ENCODE measurements at places on chromosomes 16 and 17.

- DNase-seq, result no peak
These were observed 192.9 kb upstream of the C17orf78 start for GRCh38 chr17:37182786-37183465.

DNA sequence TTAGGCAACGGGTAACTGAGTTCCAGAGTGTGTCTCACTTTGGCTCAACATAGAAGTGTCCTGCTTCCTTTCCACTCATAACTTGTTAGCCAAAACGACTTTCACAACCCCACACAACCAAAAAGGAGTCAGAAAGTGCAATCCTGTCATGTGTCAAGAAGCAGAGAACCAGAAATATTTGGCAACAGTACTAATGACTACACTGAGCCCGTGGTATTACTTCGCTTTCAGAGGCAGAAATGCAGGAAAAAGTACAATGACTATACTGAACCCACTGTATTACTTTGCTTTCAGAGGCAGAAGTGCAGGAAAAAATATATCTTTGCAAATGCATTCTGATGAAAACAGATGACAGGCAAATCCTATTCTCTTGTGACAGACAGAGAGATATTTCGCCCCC lies 484.6 kb downstream of the KIF2B start:
- no peak for DNase-seq

- no peak for DNase-seq
These were observed 127.9 kb upstream of the MON1B start for GRCh38 chr16:77062878-77063675.

GRCh38 chr17:1764284-1764683 lies 2.4 kb downstream of the SERPINF1 start:
- DNase-seq, result no peak

DNA sequence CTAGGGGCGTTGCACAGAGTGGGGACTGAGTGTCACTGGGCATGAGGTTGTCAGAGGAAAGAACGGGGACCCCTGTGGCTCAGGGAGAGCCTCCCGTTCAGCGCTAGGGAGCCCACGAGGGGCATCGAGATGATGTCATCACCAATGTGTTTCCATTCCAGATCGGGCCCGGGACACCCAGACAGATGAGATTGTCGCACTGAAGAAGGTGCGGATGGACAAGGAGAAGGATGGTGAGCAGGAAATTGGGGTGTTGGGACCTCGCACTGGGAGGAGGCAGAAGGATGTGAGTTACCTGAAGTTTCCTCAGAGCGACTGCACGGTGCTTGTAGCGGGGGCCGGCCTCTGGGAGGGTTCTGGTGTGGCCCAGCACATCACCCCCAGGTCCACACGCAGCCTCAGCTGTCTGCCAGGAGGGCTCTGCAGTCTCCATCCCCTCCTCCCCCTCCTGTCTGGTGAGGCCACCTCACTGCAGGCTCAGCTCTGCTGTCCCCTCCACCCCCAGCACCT lies 4.0 kb downstream of the CDK10 start:
- DNase-seq, result no peak

DNA sequence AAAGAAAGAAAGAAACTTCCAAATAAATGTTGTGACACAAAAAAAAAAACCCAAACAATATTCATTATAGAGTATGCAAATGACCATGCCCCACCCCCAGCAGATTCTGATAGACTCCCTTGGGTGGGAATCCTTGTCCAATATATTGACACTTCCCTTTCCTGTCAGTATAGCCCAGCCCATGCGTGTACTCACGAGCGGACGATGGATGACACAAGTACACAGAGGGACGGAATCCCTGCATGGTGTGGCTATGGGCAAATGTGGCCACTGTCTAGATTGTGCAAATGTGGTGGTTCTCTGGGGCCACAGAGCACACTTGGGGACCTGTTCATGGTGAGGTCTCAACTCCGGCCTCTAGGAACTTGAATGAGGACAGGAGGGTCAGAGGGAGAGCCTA lies 3.1 kb downstream of the RAB37 start:
- no peak for DNase-seq

- DNase-seq, result no peak
These were observed 36.1 kb upstream of the ERCC4 start for GRCh38 chr16:13883881-13884280.

GRCh38 chr17:57465610-57466009 lies 209.3 kb downstream of the MSI2 start:
- no peak for DNase-seq

DNA sequence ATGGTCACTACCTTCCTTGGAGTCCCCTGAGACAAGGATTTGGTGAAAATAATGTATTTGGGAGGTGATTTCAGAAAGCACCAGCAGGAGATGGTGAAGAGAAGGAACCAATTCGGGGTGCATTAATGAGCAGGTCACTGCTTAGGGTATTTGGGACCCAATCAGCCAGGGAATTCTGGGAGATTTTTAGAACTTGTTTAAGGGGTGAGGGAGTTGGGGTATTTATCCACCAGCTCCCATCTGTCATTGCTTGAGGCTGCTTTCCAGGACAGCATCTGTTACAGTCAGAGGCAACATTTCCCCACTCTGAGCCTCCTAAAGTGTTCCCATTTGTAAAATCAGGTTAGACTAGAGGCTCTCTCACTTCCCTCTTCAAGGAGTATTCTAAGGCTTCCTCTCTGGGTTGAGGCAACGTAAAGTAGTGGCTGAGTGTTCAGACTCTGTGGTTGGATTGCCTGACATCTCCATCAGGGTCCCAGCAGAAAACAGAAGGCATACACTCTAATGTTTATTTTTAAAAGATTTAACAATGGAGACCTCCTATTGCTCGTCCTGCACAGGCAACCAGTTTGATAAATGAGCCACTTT lies 60.9 kb downstream of the CLEC19A start:
- no peak for DNase-seq

- peak; percentile 95 for DNase-seq
These were observed 67.0 kb downstream of the CENPV start for GRCh38 chr17:16286009-16286946.

DNA sequence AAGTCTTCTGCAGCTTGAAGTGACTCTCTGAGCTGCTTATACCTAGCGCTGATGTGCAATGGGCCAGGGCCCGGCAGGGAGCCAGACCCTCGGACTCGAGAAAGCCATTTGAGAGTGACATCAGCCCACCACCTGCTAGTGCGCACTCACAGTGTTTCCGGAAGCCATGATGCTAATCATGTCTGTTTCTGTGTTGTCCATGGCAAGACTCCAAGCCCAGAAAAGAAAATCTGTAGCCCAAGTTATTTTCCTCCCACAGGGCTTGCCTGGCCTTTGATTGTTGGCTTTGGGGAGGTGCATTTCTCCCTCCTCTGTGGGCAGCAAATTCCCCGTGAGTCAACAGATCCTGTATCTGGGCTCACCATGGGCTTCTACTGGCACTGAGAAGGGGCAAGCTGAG lies 1.8 kb upstream of the CDRT4 start:
- DNase-seq, result no peak

GRCh38 chr17:79627766-79628690 lies 17.2 kb upstream of the RBFOX3 start:
- DNase-seq, result no peak

- DNase-seq, result no peak
These were observed 3.3 kb downstream of the TRPV2 start for GRCh38 chr17:16418685-16419068.

DNA sequence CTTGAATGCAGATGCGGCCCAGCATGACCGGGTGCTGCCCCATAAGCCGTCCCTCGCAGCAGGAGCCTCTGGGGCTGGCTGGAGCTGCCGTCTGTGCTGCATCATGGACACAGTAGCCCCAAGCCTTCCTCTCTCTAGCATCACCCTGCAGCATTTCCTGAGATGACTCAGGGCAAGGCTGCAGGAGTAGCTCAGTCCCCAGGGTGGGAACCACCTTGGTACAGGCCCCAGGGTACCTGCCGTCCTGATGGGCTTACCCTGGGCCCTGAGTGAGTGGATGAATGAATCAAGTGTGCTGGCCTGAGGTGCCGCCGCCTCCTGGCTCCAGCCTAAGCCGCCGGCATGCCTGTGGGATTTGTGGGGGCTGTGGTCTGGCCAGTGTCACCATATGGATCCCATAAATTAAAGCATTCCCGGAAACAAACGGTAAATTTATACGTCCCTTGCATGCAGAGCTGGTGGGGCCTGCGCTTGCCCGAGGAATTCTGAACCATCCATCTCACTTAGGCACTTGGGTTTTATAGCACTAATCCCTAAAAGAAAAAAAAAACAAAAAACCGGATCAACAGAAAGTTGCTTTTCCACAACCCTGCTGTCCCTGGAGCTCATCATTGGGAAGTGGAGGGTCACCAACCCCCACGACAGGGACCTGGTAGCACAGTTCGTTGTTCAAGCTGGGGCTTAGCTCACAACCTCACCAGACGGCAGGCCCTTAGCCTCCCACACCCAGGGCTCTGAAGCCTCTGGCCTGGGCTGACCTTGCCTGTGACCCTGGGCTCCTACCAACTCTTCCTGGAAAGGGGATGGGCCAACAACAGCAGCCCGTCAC lies 242.6 kb upstream of the CIBAR2 start:
- DNase-seq, result no peak

GRCh38 chr16:3027983-3028715 lies 4.3 kb downstream of the THOC6 start:
- no peak for DNase-seq

DNA sequence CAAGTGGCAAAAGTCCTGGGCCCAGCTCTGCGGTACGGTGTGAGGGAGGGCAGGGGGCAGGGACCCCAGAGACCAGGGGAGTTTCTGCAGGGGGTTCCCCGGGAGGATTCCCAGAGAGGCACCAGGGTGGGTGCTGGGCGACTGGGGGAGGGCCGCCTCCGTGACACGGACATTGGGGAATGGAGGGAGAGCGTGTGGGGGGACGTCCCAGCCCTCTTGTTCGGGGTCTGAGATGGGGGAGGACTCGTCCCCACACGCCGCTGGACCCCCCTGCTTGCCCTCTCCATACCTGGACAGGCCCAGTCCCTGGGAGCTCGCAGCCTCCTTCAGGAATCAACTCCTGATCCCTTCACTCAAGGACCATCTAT lies 26.3 kb upstream of the C1QTNF8 start:
- no peak for DNase-seq

DNA sequence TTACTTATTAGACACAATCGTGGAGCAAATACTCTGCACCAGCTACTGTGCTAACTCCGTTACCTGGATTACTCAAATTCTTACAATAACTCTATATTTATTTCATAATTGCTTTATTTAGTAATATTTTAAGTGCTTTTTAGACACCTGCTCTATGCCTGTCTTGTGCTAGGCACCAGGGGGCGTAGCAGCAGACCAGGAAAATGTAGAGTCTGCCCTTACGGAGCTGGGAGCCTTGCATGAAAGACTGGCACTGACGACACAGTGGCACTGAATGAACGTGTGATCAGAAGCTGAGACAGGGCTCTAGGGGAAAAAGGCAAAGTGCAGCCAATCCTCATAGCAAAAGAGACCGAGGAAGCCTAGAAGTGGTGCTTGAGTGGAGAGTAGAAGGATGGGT lies 486.5 kb downstream of the CDH13 start:
- no peak for DNase-seq

DNA sequence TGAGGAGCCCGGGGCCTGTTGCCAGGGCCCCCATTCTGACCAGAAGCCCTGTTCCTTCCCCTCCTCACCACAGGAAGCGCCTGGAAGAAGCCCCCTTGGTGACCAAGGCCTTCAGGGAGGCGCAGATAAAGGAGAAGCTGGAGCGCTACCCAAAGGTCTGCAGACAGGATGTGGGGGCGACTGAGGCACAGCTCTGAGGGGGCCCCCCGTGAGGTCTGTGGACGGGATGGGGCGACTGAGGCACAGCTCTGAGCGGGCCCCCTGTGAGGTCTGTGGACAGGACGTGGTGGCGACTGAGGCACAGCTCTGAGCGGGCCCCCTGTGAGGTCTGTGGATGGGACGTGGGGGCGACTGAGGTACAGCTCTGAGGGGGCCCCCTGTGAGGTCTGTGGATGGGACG lies 13.3 kb downstream of the CENPX start:
- DNase-seq, result no peak

GRCh38 chr17:63042256-63042812 lies 76.3 kb downstream of the TANC2 start:
- DNase-seq, result no peak

DNA sequence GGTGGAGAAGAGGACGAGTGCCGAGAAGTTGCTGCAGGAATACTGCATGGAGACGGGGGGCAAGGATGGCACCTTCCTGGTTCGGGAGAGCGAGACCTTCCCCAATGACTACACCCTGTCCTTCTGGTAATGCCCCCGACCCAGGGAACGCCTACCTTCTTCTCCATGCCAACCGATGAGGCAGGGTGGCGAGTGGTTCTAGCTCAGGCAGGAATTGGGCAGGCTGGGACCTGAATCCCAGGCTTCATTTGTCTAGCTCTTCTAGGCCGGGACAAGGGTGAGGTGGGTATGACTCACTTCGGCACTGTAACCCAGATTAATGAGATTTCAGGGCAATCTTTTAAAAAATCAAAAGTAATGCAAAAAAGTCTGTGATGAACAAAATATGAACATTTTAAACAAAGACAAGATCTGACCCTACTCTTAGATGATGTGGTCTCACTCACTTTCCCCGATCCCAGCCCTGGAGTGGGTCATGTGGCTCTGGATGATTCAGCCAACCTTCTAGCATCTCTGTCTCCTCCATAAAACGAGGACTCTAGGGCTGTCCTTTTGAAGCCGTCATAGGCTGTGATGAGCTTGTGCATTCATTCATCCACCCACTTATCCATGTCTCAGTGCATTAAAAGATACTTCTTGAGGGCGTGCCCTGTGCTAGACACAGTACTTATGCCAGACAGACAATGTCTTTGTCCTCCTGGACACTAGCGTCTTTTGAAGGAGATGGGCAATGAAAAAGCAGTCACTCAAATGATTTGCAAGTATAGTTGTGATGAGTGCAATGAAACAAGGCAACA lies 102.6 kb downstream of the SDR42E1 start:
- DNase-seq, result no peak

GRCh38 chr16:53355064-53355463 lies 79.2 kb upstream of the RBL2 start:
- no peak for DNase-seq

GRCh38 chr16:9610727-9611126 lies 519.3 kb downstream of the HAPSTR1 start:
- no peak for DNase-seq

GRCh38 chr17:46141645-46142044 lies 51.6 kb downstream of the KANSL1 start:
- DNase-seq, result no peak

GRCh38 chr17:7217113-7217987 lies 2.3 kb downstream of the DLG4 start:
- no peak for DNase-seq

DNA sequence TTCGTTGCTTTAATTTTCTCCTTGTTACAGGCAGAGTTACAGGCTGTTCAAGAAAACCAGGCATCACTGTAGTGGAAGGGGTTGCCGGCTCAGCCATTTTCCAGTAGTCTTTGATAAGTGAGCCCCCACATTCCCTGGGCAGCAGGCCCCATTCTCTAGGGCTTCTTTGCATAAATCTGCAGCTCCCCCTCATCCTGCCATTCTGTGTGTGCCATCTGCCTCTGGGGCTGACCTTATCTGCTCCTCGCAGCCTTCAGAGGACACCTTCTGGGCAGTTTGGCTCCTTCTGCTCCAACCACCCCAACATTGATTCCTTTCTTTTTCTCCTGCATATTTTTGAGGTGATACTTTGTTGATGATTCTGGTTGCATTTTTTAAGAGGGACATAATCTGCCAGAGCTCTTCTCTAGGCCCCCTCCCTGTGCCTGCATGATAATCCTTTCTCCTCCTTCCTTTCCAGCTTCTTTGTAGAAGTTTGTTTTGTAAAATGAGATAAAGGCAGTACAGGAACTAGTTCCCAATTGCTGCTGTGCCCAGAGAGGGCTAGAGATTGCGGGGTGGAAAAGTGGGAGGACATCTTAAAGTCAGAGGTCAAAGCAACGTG lies 17.1 kb downstream of the RND2 start:
- no peak for DNase-seq

GRCh38 chr16:19837331-19837980 lies 47.2 kb downstream of the GPRC5B start:
- DNase-seq, result no peak

Data from kidney epithelial cell (primary cell).